ENCODE measurements at places on chromosomes 1 and 21.

GRCh38 chr1:240074422-240074821 is 17.3 kb upstream of the FMN2 start:
- DNase-seq = no peak

- no peak for DNase-seq
Measured at GRCh38 chr1:203129501-203130231, 2.1 kb downstream of the ADORA1 start.

DNA sequence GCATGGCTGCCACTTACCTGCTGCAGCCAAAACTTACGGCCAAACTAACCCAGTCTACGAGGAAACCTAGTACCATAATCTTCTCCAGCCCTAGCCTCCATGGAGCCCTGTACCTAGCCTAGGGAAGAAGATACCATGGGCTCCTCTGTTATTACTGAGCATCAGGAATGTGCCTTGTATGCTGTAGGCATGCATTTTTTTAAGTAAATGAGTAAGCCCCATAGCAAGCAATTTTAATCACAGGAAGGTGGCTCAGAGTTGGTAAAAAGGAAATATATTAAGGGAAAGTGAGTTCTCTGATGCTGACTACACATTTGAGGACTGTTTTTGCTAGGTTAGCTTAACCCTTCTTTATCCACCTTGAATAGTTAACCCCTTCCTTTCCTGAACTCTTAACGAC is 21.2 kb downstream of the NFASC start:
- no peak for DNase-seq

- no peak for DNase-seq
Measured at GRCh38 chr21:36656138-36656537, 42.8 kb upstream of the SIM2 start.

- DNase-seq = no peak
Measured at GRCh38 chr1:96416111-96416595, 305.4 kb upstream of the PTBP2 start.

GRCh38 chr21:44589586-44590305 is 2.6 kb downstream of the KRTAP10-6 start:
- DNase-seq = no peak

DNA sequence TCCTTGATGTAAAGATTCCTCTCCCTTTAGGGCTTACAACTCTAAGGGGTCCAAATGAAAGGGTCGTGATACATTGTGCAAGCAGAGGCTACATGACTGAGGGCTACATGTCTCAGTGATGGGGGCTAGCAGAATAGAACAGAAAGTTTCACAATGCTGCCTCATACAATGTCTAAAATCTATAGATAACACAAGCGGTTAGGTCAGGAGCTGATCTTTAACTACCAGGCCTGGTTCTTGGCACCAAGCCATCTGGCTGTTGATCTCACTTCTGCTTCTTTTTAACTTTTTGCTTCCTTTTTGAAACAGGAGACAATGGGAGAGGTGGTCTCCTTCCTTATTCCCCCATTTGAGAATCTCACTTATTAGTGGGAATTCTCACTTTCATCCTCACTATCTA is 710.2 kb downstream of the AMY1C start:
- DNase-seq = no peak

DNA sequence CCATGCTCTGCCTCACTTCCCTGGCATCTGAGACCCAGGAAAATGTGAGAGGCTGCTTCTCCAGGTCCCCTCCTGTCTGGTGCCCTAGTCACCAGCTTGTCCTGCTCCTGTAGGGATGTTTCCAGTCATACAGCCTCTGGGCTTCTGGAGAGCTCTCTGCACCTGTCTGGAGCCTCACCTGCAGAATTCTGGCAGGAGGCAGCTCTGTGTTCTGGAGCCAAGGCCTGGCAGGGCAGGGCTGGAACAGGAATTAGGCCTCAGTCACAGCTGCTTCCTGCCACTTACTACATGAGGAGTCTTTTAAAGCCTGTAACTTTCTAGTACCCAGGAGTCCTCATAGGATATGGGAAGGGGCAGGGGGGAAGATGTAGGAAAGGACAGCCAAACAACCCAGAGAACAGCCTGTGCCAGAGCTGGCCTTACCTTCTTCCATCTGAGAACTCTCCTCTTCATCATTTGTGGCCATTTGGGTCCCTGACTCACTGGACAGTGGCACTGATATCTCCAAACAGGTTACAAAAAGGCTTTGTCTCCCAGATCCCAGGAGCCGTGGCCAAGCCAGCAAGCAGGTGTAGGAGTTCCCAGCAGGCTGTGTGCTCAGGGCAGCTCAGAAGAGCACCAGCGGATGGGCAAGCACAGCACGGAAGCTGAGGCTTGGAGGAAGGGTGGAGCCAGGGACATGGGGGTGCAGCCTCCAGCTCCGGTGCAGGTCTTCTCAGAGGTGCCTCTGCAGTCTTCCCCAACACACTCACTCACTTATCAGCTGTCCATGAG is 31.4 kb upstream of the ARTN start:
- DNase-seq = no peak

GRCh38 chr1:40409467-40409866 is 35.9 kb downstream of the SMAP2 start:
- DNase-seq = no peak

- DNase-seq = no peak
Measured at GRCh38 chr1:116503546-116504307, 67.1 kb downstream of the CD58 start.

GRCh38 chr1:198845851-198846250 is 207.0 kb downstream of the PTPRC start:
- DNase-seq = no peak

- no peak for DNase-seq
Measured at GRCh38 chr1:64659478-64660138, 85.3 kb upstream of the RAVER2 start.

DNA sequence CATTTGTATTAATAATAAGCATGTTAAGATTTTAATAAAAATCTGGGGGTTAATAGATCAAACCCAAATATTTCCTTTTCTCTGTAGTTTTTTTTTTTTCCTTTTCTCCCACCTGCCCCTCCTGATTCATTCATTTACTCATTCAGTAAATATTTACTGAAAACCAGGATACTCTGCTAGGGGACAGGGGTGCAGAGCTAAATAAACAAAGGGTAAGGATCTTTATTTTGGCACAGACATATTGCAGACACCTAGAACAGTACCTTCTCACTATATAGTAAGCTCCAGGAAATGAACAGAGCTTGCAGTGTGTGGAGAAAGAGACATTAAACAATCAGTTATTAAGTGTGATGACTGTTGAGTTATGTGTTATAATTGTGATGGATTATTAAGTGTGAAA is 60.9 kb downstream of the AK5 start:
- no peak for DNase-seq

DNA sequence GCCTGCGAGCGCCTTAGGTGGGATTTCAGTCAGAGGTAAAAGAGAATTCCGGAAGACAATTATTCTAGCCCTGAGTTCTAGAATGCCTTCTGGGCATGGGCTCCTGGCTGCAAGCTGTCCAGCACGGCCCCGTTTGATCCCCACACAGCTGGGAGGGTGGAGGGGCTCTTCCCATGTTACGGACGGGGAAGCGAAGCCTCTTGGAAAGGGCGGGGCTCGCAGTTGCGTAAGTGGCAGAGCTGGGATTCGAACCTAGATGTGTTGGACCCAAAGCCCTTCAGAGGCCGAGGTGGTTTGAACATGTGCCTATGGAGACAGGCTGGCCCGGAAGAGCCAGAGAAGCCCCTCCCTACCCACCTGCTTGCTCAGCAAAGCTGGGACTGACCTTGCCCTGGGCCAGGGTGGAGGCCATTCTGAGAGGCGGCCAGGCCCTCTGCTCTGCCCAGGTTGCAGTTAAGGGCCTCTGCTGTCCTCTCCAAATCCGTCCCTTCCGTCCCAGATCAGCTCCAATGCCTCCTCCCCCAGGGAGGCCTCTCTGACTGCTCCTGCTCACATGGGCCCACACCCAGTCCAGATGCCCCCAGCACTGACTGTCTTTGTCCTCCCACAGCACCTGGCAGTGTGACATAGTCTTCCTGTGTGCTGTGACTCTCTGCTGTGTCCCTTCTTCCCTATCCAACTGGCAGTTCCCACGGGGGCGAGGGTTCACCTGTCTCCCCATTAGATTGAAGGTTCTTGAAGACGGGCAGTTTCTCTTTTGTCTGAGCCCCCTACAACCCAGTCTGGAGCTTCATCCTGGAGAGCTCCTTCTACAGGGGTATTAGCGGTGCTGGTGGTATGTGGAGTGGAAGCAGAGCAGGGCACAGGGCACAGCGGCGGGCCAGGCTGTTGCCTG is 1.2 kb upstream of the HSPB7 start:
- no peak for DNase-seq
